K562 (cell line): ENCODE measurements at places on chromosomes 1 and 21. TPM values are rescaled to one million over a fixed set of nuclear protein-coding genes. Genes with fewer than 3 reads are reported as not detected.

DNA sequence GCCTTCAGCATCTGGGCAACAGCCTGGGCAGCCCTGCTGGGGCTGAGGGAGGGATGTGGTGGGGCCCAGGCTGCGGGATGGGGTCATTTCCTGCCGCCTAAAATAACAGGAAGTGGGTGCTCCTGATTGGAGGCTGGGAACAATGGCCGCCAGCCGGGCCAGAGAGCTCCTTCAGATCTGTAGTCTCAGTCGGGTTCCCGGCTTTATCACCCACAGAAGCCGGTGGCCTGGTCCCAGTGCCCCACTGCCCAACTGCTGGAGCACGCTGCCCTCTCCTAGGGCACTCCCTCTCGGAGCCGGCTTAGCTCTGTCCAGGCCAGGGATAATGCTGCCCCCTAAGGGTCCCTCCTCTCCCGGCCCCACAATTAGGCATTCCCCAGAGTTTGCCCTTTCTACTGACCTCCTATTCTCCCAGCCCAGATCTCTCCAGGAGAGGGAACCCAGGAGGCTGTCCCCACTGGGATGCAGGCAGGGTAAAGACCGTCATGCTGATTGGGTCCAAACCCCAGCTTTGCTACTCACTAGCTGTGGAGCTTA is 5.1 kb downstream of the MAP7D1 start:
- peaks cover 41% of the 10 kb centered on the region for H3K36me3 ChIP-seq
- H3K4me3 ChIP-seq = peak overlapping the region; percentile 37
- DNase-seq = peak; percentile 72
- peaks cover 42% of the 10 kb centered on the region for H3K4me1 ChIP-seq

Gene BARHL2
- 0.11 TPM in 2 replicates for total RNA-seq

Gene KAZN
- 20.9 and 21.6 TPM in 2 replicates for total RNA-seq

DNA sequence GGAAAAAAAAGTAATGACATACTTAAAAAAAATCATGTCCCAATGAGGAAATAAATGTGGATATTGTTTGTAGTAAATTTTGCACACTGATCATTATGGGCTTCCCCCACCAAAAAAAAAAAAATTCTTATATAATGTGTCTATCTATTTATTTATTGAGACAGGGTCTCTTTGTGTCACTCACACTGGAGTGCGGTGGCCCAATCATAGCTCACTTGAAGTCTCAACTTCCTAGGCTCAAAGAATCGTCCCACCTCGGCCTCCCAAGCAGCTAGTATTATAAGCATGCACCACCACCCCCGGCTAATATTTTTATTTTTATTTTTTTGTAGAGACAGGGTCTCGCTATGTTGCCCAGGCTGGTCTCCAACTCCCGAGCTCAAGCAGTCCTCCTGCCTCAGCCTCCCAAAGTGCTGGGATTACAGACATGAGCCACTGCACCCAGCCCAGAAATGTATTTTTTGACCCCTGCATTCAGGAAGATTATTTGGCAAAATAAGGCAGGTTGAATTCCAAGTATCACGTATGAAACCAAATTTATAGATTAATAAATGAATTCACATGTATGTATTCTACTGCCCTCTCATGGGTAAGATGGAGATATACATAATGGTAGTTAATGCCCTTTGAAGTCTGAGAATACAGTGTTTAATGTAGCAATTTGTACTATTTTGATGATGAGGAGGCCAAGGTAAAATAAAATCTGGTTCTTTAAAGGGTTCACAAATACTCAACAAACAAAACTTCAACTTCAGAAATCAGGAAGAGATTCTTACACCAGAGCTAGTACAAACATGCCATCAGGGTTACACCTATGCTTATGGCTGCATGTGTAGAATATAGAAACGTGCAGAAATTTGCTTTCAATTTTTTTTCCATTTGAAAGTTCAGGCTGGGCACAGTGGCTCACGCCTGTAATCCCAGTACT is 1.4 kb upstream of the DENND2C start:
- peaks cover 17% of the 10 kb centered on the region for H3K27me3 ChIP-seq
- DNase-seq = no peak
- peaks cover 13% of the 10 kb centered on the region for H3K4me1 ChIP-seq
- no peaks in the 10 kb centered on the region for H3K36me3 ChIP-seq

GRCh38 chr1:11384170-11384554 is 94.8 kb upstream of the DISP3 start:
- H3K4me1 ChIP-seq = no peaks in the 10 kb centered on the region
- H3K4me3 ChIP-seq = no peak overlapping the region
- peak; percentile 40 for DNase-seq

GRCh38 chr1:110916669-110917306 is 43.8 kb downstream of the CD53 start:
- H3K27me3 ChIP-seq = no peaks in the 10 kb centered on the region
- no peaks in the 10 kb centered on the region for H3K36me3 ChIP-seq
- 0 out of 2 replicates have a peak overlapping the region, but pooled peaks have one; percentile 2 for H3K4me3 ChIP-seq
- peak overlapping the region; percentile 88 for H3K27ac ChIP-seq
- peaks cover 23% of the 10 kb centered on the region for H3K4me1 ChIP-seq

DNA sequence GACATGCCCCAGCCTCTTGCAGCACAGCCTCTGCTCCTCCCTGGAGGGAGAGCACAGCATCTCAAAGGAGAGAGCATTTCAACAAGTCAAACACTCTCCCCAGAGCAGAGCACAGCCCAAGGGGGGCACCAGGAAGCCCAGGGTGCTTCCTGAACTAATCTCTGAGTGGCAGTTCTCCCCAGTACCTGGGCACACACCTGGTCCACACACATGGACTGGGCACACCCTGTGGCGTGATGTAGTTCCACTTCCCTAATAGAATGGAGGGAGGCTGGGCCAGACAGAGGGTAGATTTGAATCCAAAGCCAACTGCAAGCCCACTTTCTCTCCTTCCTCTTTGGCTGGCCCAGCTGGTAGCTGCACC is 55.5 kb downstream of the CD46 start:
- peak overlapping the region; percentile 27; the same call in 2 of the 3 replicates for H3K27ac ChIP-seq

GRCh38 chr1:248733566-248733965 is 22.0 kb downstream of the LYPD8 start:
- no peak overlapping the region for H3K4me3 ChIP-seq
- H3K27me3 ChIP-seq = peaks cover 2% of the 10 kb centered on the region; the same call in 1 of the 3 replicates
- H3K36me3 ChIP-seq = no peaks in the 10 kb centered on the region
- no peak overlapping the region for H3K27ac ChIP-seq
- H3K4me1 ChIP-seq = no peaks in the 10 kb centered on the region; the same call in 2 of the 3 replicates

Gene PROX1
- 0.09 and 0.22 TPM in 2 replicates for total RNA-seq

- H3K4me1 ChIP-seq = peaks cover 9% of the 10 kb centered on the region
- no peak for DNase-seq
- 0 out of 2 replicates have a peak, but pooled peaks cover 6% of the 10 kb centered on the region for H3K27me3 ChIP-seq
- no peak within 1 kb of the TSS for H3K4me3 ChIP-seq
Observed at GRCh38 chr1:145719230-145720079, at the start of gene CD160. Gene CD160, plus strand, starts transcription at chr1:145719499. Its CDS starts 8,829 bp downstream, at chr1:145728328.

Gene TNFRSF1B
- 91.3 and 91.6 TPM in 2 replicates for total RNA-seq

Gene TINAGL1
- total RNA-seq = 0.27 and 0.67 TPM in 2 replicates

DNA sequence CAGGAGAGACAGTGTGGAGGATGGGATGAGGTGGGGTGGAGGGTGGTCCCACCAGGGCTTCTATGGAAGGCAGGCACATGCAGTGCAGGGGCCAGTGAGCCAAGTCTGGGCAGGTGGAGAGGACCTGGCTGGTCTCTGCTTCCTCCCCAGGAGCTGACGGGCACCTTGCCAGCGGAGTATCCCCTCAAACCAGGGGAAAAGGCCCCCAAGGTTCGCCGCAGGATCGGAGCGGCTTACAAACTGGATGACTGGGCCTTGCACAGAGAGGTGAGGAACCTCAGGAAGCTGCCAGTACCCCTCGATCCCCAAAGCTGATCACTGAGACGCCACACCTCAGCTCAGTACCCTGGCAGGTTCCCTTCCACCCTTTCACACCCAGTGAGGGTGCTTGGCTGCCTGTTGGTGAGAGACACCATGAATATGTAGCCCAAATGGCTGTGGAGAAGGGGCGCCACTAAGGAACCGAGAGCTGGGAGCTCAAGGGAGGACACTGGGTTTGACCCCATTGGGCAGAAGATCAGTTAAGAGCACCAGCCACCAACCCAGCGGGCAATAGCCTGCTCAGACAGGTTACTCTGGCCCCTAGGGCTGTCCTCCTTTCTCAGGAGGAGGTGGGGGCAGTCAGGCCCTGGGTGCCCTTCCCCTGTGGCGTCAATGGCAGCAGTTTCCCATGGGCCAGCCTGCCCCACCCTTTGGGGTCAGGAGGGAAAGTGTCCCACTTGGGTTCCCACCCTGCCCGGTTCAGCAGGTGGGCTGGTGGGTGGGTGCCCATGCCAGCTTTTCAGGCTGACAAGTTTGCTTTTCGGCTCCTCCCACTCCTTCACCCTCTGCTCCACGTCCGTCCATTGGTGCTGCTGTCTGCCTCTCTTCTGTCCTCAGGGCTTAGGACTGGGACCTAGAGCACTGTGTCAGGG is 5.5 kb downstream of the INAVA start:
- no peak for DNase-seq
- peaks cover 54% of the 10 kb centered on the region for H3K27me3 ChIP-seq
- no peak overlapping the region for H3K27ac ChIP-seq
- no peaks in the 10 kb centered on the region for H3K36me3 ChIP-seq

GRCh38 chr1:26759531-26759930 is 28.2 kb upstream of the PIGV start:
- no peak overlapping the region for H3K27ac ChIP-seq
- no peak for DNase-seq
- H3K4me1 ChIP-seq = no peaks in the 10 kb centered on the region
- H3K27me3 ChIP-seq = no peaks in the 10 kb centered on the region
- no peak overlapping the region for H3K4me3 ChIP-seq
- H3K36me3 ChIP-seq = peaks cover 90% of the 10 kb centered on the region

GRCh38 chr1:25608488-25609178 is 8.0 kb upstream of the MAN1C1 start:
- peaks cover 2% of the 10 kb centered on the region; the same call in 1 of the 3 replicates for H3K4me1 ChIP-seq
- H3K36me3 ChIP-seq = no peaks in the 10 kb centered on the region
- peak; percentile 90 for DNase-seq
- peak overlapping the region; percentile 28 for H3K4me3 ChIP-seq
- H3K27me3 ChIP-seq = peaks cover 28% of the 10 kb centered on the region
- H3K27ac ChIP-seq = no peak overlapping the region

- H3K27ac ChIP-seq = no peak overlapping the region
- DNase-seq = no peak
- no peaks in the 10 kb centered on the region for H3K27me3 ChIP-seq
- no peaks in the 10 kb centered on the region for H3K36me3 ChIP-seq
- H3K4me1 ChIP-seq = no peaks in the 10 kb centered on the region
Observed at GRCh38 chr1:187433598-187433997, 604.8 kb downstream of the PLA2G4A start.

Gene RPE65
- total RNA-seq = not detected in 2 replicates

Gene CD247
- 0.22 and 0.42 TPM in 2 replicates for total RNA-seq

Gene PERM1
- not detected in 2 replicates for total RNA-seq

Gene KCNE1
- total RNA-seq = 0.16 and 0.34 TPM in 2 replicates

DNA sequence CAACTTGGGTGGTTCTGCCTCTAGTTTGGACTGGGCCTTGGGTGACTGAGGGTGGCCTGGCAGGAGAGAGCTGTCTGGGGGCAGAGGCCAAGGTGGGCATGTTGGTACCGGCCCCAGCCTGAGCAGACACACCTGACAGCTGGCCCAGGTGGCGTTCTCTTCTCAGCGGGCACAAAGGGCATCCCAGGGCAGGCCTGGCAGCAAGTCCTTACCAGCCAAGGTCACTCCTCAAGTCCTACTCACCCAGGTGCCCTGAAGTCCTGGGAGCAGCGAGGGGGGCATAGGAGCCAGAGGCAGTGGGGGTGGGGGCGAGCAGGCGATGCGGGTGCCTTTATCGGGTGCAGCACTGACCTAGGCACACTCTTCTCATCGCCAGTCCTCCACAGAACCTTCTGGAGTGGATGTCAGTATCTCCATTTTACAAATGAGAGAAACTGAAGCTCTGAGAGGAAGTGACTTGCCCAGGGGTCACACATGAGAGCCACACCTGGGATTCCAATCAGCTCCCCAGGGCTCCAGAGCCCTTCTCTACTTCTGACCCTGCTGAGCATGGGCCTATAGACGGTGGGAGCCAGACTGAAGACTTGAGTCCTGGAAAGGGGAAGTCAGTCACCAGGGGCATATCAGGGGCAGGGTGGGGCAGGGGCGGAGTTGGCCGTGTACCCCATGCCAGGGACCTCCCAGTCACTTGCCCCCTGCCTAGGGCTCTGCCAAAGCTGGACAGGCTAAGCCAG is 587 bp upstream of the SLC25A34 start:
- H3K36me3 ChIP-seq = peaks cover 44% of the 10 kb centered on the region; the same call in 2 of the 3 replicates
- no peak for DNase-seq
- H3K27me3 ChIP-seq = no peaks in the 10 kb centered on the region
- H3K27ac ChIP-seq = no peak overlapping the region
- no peak overlapping the region for H3K4me3 ChIP-seq
- H3K4me1 ChIP-seq = peaks cover 66% of the 10 kb centered on the region

Gene AQP10
- 3.7 and 4.9 TPM in 2 replicates for total RNA-seq

DNA sequence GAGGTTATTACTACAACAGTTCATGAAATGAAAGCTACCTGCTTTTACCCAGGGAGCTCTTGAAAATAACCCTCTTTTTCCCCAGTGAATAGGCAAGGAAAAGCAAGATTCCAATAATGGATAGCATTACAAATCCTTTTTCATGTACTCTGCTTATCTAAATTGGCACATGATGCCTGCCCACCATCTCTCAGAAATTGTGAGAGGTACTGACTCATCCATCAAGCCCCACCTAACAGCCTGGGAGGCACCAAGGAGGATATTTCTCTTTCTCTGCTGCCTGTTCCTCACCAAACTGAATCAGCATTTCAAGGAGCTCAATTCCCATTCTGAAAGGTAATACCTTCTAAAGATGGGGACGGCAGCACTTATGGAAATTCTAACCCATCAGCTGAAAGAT is 34.4 kb downstream of the PALMD start:
- H3K27ac ChIP-seq = no peak overlapping the region
- H3K4me1 ChIP-seq = no peaks in the 10 kb centered on the region
- H3K36me3 ChIP-seq = no peaks in the 10 kb centered on the region

DNA sequence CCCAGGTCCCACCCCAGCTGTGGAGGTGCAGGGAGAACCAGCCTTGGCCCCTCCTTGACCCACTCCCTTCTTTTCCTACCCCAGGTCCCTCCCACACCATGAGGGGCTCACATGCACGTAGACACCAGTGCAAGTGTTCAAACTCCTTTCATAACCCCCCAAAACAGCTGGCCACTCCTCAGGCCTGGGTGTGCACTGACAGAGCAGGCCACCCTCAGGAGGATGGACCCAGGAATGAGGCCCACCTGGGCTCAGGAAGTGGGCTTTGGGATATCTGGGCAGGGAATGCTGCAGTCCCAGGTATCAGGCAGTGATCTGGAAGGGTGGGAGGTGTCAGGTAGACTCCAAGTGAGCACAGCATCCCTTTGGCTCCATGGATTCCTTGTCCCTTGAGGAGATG is 723.8 kb downstream of the MATN1 start:
- no peaks in the 10 kb centered on the region for H3K36me3 ChIP-seq
- H3K4me1 ChIP-seq = no peaks in the 10 kb centered on the region
- no peak overlapping the region for H3K4me3 ChIP-seq
- H3K27ac ChIP-seq = no peak overlapping the region
- no peak for DNase-seq
- H3K27me3 ChIP-seq = no peaks in the 10 kb centered on the region

Gene IGSF8
- 11.7 and 12.5 TPM in 2 replicates for total RNA-seq

- no peak overlapping the region for H3K27ac ChIP-seq
- no peaks in the 10 kb centered on the region for H3K27me3 ChIP-seq
- H3K4me1 ChIP-seq = no peaks in the 10 kb centered on the region
- H3K36me3 ChIP-seq = no peaks in the 10 kb centered on the region
Observed at GRCh38 chr1:198467907-198468306, 72.6 kb downstream of the ATP6V1G3 start.

GRCh38 chr1:116062201-116062600 is 49.0 kb upstream of the MAB21L3 start:
- H3K4me1 ChIP-seq = no peaks in the 10 kb centered on the region
- no peak overlapping the region for H3K4me3 ChIP-seq
- no peaks in the 10 kb centered on the region for H3K36me3 ChIP-seq
- H3K27ac ChIP-seq = no peak overlapping the region
- peaks cover 5% of the 10 kb centered on the region; the same call in 1 of the 3 replicates for H3K27me3 ChIP-seq
- DNase-seq = no peak

GRCh38 chr1:220491891-220492290 is 36.0 kb upstream of the MARK1 start:
- no peaks in the 10 kb centered on the region for H3K4me1 ChIP-seq
- no peak overlapping the region for H3K4me3 ChIP-seq
- H3K36me3 ChIP-seq = no peaks in the 10 kb centered on the region
- H3K27me3 ChIP-seq = no peaks in the 10 kb centered on the region
- H3K27ac ChIP-seq = no peak overlapping the region

Gene CDA
- total RNA-seq = not detected in 2 replicates
